Activated T-helper 1 cell treated with anti-CD3 and anti-CD28 coated beads, Interleukin-12 subunit alpha, Interleukin-12 subunit beta, Interleukin-2, Interleukin-4 antibody, amounts not matched to agents 30 ng/mL and 10 ng/mL and 1 ng/mL, durations not matched to agents 14 hours and 24 hours and 36 hours (primary cell): ENCODE measurements at places on chromosomes 16 and 17.

DNA sequence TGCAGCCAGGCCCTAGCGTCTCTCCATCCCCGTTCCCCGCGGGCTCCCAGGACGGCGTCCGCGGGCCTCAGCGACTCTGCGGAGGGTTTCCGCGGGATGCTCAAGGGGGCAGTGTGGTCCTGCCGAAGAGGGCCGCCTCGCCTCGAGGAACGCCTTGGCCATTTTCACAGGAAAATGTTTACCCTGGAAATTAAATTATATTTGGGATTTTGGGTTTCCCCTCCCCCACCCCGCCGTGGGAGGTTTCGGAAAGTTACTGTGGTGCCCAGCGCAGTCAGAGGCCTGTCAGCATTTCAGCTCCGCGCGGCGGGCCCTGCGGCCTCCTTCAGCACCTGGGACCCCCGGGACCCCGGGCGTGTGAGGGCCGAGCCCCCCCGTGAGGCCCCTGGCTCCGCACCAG lies 94.5 kb downstream of the PCTP start:
- no peak for DNase-seq

DNA sequence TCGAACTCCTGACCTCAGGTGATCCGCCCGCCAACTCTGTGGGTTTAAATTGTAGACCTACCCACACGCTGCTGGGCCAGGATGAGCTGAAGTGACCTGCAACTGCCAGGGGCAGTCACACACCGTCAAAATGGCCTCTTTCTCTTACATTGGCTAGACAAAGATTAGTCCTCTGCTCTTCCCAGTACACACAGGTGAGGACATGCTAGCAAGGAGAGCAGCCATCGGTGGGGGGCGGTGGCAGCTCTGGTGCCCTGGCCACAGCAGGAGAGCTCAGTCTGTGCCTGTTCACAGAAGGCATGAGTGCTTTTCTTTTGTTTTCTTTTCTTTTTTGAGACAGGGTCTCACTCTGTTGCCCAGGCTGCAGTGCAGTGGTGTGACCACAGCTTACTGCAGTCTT lies 29.7 kb downstream of the WIPI1 start:
- no peak for DNase-seq

DNA sequence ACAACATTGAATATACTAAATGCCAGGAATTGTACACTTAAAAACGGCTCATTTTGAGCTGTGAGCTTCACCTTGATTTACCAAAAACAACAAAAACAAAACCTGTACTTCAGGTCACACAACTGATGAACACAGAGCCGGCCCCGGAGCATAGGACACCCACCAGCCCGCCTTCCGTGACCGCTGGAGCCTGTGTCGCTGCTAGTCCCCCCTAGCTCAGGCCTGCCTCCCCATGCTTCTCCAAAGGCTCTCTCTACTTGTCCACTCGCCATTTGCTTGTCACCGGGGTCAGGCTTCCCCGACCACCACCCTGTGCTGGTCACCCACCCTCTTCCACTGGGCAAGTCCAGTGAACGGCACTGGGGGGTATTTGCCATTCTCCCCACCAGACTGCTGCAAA lies 113.8 kb upstream of the TNRC6C start:
- DNase-seq, result no peak

DNA sequence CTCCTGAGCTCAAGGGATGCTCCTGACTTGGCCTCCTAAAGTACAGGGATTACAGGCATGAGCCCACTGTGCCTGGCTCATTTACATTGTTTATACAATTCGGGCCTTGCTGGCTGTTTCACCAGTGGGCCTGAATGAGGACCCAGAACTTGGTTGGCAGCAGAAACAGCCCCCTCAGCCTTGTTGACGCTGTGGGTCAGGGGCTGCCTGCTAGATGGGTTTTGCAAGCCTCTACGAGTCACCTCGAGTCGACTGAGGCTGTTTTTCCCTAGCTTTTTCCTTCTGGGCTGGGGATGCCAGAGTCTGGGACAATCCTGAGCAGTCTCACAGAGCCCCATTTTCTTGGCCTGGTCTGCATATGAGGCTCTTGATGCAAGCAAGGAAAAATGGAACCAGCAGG lies 16.1 kb downstream of the PPL start:
- DNase-seq, result no peak

- DNase-seq, result no peak
These were observed 714.3 kb downstream of the WWOX start for GRCh38 chr16:78813661-78814311.

- no peak for DNase-seq
These were observed 414.4 kb upstream of the HSBP1 start for GRCh38 chr16:83393196-83393981.

DNA sequence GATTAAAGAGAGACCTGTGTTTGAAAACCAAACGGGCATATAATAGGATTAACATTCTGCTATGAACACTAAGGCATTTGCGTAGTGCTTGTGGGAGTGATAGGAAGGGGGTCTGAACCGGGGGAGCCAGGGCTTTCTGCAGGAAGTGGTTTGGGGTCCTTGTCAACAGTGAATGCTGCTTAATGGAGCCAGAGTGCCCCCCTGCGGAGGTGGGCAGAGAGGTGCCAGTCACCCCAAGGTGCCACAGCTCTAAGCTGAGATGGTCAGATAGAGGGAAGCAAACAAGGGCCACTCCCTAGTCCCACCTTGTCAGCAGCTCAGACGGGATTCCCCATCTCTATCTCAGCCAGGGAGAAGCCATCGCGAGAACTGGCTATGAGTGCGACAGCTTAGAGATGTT lies 17.7 kb downstream of the NAA60 start:
- no peak for DNase-seq

DNA sequence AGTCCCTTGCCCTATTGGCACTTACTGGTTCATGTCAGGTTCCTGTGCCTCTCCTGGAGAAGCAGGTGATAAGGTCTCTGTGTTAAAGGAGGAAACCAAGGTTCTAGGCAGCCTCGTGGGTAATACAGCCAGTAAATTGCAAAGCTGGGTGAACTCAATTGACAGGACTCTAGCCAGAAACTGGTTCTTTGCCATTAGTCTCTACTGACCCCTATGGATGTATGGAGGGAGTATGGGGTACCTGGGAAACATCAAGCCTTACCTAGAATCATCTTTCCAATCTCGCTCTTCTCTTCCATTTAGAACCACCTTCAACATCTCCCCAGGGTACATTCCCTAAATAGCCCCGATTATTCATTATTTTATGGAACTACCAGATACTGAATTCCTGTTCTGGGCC lies 169.3 kb downstream of the CDH13 start:
- no peak for DNase-seq

DNA sequence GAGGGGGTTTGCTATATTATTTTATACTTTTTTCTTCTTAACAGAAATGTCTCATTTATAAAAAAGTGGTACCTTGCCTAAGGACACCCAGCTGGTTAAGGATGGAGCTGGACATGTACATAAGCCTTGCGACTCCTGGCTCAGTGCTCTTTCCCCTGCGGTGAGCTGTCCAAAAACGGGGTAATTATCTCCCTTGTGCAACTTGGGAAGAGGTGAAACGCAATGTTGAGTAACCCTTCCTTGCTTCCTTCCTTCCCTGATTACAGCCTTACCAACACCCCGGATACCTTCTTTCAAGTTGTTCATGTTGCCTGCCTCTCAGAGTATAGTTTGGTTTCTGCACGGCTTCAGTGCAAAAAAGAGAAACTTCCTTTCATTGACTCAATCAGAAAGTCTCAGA lies 94.1 kb upstream of the XYLT1 start:
- DNase-seq, result no peak

DNA sequence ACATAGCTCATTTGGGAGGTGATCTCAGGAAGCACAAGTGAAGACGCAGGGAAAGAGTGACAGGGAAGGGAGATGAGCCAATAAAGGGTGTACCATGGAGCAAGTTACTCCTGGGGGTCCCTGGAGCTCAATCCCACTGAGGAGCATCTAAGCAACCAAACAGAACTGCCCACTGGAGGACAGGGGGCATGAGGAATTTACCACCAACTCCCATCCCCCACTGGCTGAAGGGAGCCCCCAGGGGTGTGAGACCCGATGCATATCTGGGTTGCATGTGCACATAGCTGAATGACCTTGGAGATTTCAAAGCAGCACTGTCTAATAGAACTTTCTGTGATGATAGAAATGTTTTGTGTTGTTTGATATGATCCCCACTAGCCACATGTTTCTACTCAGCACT lies 29.6 kb downstream of the C16orf82 start:
- no peak for DNase-seq

DNA sequence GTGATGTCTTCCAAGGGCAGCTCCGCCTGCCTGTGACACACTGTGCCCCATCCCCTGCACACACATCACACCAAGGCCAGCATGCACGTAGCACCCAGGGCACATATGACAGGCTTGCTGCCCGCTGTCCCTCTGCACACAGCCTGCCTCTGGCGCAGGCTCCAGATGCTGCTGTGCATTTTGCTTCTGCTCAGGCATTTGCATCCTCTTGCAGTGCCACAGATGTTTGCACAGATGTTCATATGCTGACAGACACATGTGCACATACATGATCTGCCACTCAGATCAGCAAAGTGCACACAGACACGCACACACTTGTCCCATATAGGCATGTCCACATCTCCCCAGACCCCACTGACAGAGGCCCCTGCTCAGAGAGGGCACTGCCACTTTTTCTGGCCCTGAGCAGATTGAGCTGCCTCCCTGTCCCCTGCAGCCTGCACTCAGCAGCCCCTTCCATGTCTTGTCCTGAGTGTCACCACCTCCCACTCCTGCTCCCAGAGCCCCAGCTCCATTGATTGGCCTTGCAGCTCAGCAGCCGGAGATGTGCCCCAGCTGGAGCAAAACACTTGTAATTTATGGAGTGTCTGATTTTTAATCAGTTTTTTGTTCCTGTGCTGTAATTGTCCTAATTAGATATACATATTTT lies 115.1 kb upstream of the RPL38 start:
- DNase-seq, result no peak

GRCh38 chr17:50037321-50038107 lies 18.4 kb upstream of the ITGA3 start:
- no peak for DNase-seq
